Cerebellum (tissue), 4 donors: ENCODE measurements at places on chromosomes 7 and 10. TPM values are rescaled to one million over a fixed set of nuclear protein-coding genes. Genes with fewer than 3 reads are reported as not detected.

Gene TWNK
- 5.6 TPM for total RNA-seq

Gene ZNF37A
- 35.2 TPM for total RNA-seq

Gene HPS6
- total RNA-seq, result 6.5 TPM

Gene SLC26A5
- 0.18 TPM for total RNA-seq

Gene COL1A2
- total RNA-seq, result 233 TPM

Gene LOXL4
- 0.27 TPM for total RNA-seq

Gene ARHGAP19
- total RNA-seq, result 14.1 TPM

Gene PLEKHS1
- not detected for total RNA-seq

Gene TDRD1
- 0.45 TPM for total RNA-seq

Gene SPDYE8
- total RNA-seq, result not detected

Gene PRSS1
- total RNA-seq, result not detected

Gene IGFBP1
- total RNA-seq, result 0.54 TPM

Gene PNLIPRP3
- not detected for total RNA-seq

Gene FKBP6
- total RNA-seq, result not detected

Gene UTF1
- total RNA-seq, result not detected

Gene PCDH15
- total RNA-seq, result 36.2 TPM

Gene CFTR
- 5.3 TPM for total RNA-seq

Gene MGAM2
- 0.18 TPM for total RNA-seq

Gene GRK5
- 14.4 TPM for total RNA-seq

Gene CXCL12
- 90.7 TPM for total RNA-seq

Gene THSD7A
- 71.7 TPM for total RNA-seq

Gene SLC13A1
- not detected for total RNA-seq

Gene CLCN1
- total RNA-seq, result not detected

Gene RASA4B
- 23.3 TPM for total RNA-seq

Gene CTAGE15
- 0.18 TPM for total RNA-seq

Gene NXPH1
- total RNA-seq, result 22.4 TPM

Gene ADCY1
- 93.5 TPM for total RNA-seq
